ENCODE measurements at places on chromosomes 12 and 14. TPM values are rescaled to one million over a fixed set of nuclear protein-coding genes. Genes with fewer than 3 reads are reported as not detected.

ZFHX2 gene
- 1.5 TPM for total RNA-seq

DNA sequence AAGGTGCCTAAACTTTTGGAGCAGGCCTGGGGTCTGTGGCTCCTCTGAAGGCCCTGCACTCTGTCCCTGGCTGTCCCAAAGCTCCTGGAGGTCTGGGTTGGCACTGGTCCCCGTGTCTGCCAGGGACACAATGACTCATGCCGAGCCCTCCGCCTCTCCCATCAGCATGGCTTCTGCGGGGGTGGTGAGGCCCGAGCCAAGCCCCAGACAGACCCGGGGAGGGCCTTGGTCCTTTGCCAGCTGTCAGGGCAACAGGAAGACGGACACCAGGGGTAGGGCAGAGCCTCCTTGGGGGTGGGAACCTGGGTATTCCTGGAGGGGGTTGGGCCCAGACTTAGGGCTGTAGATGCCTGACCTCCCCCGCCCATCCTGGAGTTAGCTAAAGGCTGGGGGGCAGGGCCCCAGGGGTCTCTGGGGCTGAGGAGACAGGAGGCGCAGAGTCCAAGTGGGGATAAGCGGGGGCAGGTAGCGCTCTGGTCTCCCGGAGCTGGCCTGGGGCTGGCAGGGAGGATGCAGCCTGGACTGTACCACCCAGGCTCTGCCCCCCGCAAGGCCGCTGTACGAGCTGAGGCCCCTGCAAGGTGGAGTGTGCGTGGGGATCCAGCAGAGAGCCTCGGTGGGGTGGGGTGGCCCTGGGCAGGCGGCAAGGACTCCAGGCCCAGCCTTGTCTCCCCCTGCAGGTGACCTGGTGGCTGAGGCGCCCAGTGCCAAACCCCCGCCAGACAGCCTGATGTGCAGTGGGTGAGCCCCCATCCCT lies 16.4 kb upstream of the PUS1 start:
- DNase-seq = peak; percentile 84

DGKA gene
- total RNA-seq = 74.6 TPM

DNA sequence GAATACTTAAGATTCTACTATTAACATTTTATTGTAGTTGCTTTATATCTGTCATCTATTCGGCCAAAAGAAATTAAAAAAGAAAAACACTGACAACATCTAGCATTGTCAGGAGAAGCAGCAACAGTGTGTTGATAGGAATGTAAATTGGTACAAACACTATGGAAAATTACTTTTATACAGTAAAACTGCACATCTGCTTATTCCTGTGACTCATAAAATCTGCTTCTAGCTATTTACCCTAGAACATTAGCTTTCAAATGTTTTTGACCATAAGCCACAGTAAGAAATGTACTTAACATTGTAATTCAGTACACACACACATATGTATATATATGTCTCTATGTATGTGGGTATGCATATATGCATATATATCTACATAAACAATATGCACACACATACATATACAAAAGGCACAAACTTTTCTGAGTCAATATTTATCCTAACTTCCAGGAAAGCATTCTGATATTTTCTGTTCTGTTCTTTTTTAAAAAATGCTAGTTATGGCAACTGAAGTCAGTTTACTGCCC lies 278.9 kb upstream of the GARIN2 start:
- DNase-seq = peak; percentile 27

GRCh38 chr12:16531621-16532020 lies 74.3 kb downstream of the LMO3 start:
- no peak for DNase-seq

LYZ gene
- not detected for total RNA-seq

LAG3 gene
- total RNA-seq = 0.56 TPM

DNA sequence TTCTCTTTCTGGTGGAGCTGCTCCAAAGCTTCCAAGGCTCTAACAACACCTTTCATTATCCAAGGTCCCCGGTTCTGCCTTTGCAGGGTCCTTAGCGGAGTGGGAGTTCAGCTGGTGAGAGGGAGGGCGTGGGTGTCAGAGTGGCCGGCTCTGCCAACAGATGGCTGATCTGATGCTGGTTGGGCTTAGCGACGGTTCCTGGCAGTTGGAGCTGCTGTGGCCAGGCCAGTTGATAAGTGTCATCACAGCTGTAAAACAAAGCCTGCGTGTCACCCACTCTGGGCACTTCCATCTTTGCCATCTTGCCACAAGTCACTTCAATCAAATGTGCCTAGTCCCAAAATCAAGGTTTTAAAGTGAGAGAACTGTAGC lies 36.3 kb downstream of the RIN3 start:
- peak; percentile 45 for DNase-seq

ENDOU gene
- not detected for total RNA-seq

TAS2R8 gene
- total RNA-seq = not detected

DNA sequence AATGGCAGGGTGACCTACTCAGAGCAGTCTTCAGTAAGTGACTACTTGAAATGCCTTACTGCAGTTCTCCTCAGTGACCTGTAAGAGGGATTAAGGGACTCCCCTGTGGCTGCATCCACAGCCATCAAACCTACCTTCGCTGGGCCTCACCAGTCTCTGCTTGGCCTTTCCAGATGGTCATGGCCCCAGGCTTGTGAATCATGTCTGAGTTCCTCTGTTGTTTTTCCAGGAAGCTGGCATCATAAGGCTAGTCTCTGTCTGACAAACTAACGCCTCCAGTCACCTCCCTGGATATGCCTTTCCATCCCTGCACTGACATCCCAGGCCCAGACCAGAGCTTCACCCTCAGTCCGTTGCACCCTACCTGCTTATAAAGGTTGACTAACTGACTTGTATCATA lies 14.0 kb downstream of the RNASE2 start:
- DNase-seq = no peak

SLC38A6 gene
- 9.4 TPM for total RNA-seq

DNA sequence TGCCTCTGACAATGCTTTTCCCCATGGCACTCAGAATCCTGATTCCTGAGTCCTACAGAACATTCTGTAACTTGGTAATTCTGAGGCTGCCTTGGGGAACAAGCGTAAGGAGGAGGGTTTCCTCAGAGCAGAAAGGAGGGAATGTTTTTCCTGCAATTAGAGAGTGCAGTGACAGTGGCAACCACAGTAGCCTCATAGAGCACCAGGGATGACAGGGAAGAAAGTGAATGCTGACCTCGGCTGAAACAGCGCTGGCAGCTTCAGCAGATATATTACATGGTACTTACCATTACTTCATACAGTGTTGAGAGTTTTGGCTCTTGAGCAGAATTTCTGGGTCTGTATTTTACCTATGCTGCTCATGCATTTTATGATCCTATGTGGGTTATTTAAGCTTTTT lies 757.1 kb downstream of the NRXN3 start:
- DNase-seq = no peak

NR1H4 gene
- total RNA-seq = not detected

GRCh38 chr14:58744801-58745394 lies 107.1 kb downstream of the DACT1 start:
- DNase-seq = no peak

EPYC gene
- total RNA-seq = not detected

DAAM1 gene
- 9.4 TPM for total RNA-seq

DNA sequence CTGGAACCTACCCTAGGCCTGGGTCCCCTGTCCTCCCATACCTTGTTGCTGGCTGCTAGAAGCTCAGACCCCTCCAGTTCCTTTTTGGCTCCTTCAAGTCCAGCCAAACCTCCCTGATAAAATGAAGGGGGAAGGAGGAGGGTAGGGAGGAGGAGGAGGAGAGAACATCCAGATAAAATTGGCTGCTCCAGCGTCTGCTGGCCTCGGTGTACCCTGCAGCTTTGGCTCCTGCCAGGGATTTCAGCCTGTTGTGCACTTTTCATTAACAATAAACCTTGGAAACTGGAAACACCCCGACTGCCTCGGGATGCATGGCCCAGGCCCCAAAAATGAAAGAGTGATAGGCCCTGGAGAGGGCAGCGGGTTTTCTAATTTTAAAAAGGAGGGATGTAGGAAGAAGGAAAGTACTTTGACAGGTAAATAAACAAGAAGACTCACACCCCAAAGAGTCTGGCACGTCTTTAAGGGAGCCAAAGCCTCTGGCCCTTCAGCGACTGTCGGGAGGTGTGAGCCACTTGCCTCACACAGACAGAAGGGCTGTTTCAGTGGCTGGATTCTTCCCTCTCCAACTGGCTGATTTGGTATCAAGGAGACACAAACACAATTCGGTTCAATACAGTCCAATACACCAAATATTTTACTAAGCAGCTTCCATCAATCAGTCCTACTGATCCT lies 49.8 kb downstream of the NUAK1 start:
- no peak for DNase-seq

- no peak for DNase-seq
Observed at GRCh38 chr12:128137140-128137539, 129.8 kb upstream of the TMEM132C start.

- DNase-seq = no peak
Observed at GRCh38 chr12:131557078-131557709, 153.7 kb upstream of the SFSWAP start.

GRCh38 chr12:111249018-111249370 lies 119.9 kb downstream of the PHETA1 start:
- peak; percentile 11 for DNase-seq

DNA sequence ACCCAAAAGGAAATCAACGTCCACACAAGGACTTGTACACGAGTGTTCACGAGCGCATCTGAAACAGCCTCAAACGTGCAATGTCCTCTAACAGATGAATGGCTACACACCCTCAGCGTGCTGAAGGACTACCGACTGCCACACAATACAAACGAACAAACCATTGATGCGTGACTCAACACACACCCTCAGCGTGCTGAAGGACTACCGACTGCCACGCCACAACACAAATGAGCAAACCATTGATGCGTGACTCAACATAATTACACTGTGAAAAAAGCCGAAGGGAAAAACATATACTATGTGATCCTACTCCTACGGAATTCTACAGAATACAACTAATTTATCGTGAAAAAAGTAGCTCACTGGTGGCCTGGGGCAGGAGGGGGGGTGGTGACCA lies 25.1 kb upstream of the BTBD6 start:
- no peak for DNase-seq

- DNase-seq = no peak
Observed at GRCh38 chr12:56599797-56600196, 30.3 kb downstream of the BAZ2A start.

DNA sequence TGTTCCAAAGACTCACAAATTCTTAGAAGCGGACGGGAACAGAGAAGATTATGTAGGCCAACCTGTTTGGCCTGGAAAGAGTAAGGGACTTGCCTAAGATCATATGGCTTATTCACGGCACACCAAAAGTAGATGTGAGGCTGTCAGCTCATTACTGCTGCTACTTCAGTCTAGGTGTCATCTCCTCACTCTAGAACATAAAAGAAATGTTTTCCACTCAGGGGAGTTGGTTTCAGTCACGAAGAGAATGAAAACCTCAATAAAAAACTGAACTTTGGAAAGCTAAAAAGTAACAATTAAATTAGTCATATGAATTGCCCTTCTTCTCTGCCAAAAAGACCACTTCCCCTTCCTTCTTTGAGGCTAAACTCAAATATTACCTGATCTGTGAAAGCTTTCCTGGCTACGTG lies 658 bp upstream of the CEP128 start:
- no peak for DNase-seq

KRT75 gene
- total RNA-seq = not detected

GRCh38 chr14:104315625-104316024 lies 177.2 kb downstream of the KIF26A start:
- no peak for DNase-seq

DNA sequence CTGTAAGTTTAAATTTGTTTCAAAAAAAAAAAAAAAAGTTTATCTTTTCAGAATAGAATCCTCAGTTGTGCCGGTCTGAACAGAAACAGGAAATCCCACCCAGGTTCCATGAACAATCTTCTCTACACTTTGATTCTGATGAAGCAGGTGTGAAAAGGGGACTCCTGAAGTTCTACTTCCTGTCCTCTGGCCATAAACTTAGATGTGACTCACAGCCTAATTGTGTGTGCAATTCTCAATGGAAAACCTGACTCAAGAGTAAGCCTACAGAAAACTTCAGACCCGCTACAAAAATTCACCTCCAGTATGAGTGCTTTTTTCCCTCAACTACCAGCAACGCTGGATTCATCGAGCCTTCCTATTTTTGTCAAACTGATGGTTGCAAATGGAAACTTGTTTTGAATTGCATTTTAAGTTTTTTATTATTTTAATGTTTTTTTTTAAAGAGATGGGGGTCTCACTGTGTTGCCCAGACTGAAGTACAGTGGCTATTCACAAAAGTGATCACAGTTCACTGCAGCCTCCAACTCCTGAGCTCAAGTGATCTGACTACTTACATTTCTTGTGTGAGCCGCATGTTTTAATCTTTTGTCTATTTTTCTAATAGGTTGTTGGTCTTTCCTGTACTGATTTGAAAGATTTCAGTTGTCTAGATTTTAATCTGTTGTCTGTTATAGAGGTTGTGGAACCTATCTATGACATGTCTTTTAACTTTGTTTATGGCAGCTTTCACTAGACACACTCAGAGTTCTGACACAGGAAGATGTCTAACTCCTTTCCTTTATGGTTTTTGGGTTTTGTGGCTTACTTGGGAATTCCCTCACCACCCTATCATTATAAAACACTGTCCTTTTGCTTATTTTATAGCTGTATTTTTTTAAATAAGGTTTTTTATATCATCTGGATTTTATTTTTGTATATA lies 37.6 kb downstream of the ATG14 start:
- peak; percentile 53 for DNase-seq

- no peak for DNase-seq
Observed at GRCh38 chr12:26686408-26686807, 146.6 kb downstream of the ITPR2 start.

- DNase-seq = peak; percentile 98
Observed at GRCh38 chr12:127272864-127273263, 994.1 kb upstream of the TMEM132C start.

TMEM132D gene
- total RNA-seq = not detected

DPPA3 gene
- not detected for total RNA-seq

TAS2R30 gene
- total RNA-seq = 0.19 TPM

SLC41A2 gene
- total RNA-seq = 8.5 TPM

- peak; percentile 23 for DNase-seq
Observed at GRCh38 chr12:104063712-104064030, 660 bp upstream of the HCFC2 start.

Measured in HFFc6 (cell line).